ENCODE measurements at places on chromosomes 6 and 20.

GRCh38 chr6:144219056-144219685 lies 66.0 kb upstream of the UTRN start:
- DNase-seq: no peak

DNA sequence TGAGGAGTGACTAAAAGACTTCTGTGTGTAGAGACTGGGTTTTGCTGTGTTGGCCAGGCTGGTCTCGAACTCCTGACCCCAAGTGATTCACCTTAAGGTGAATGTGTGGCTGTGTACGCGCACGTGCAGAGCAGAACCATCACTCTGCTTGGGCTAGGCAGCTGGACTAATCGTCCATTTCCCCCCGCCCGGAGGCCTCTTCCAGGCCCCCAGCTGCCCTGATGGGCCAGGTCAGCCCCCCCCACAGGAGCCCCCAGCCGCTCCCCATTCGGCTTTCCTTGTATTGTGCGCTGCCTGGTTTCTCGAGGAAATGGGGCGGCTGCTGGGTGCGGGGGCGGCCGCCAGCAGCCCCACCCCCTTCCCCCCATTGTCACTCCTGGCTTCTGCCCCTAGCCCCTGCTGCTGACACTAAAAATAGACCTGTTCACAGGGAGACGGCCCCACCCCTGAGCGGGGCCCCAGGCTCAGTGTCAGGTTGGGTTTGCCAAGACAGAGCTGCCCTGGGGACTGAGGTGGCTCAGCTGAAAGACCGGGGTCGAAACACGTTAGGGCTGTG lies 24.6 kb upstream of the CSNK2A1 start:
- DNase-seq: no peak

DNA sequence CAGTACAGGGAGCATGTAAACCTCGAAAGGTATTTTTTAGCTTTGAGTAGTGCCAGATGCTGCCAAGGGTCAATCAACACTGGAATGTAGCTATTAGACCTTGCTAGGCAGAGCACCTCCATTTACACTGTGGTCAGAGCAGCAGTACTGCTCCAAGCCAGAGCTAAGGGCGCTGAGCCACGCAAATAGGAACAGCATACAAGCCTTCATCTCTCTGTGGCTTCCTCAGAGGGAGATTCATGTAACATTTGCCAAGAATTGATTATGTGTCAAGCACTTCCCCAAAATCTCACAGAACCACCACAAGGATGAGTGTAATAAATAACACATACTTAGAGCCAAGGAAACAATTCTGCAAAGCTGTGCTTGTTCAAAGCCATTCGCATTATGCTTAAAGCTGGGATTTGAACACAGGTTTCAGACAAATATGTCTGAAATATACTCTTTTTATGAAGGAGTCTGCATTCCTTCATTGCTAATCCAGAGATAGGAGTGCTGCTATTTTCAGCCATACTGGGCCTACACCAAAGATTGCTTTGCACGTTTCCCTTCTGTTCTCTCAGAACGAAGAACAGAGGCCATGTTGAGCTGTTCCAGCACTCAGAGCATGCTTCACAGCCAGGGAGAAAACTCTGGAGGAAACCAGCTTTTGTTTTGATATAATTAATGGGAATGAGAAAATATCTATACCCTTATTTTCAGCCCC lies 97.7 kb downstream of the SLC16A10 start:
- DNase-seq: no peak

GRCh38 chr6:87543696-87544473 lies 45.9 kb downstream of the RARS2 start:
- no peak for DNase-seq

GRCh38 chr6:150177259-150177951 lies 34.6 kb downstream of the PPP1R14C start:
- no peak for DNase-seq

DNA sequence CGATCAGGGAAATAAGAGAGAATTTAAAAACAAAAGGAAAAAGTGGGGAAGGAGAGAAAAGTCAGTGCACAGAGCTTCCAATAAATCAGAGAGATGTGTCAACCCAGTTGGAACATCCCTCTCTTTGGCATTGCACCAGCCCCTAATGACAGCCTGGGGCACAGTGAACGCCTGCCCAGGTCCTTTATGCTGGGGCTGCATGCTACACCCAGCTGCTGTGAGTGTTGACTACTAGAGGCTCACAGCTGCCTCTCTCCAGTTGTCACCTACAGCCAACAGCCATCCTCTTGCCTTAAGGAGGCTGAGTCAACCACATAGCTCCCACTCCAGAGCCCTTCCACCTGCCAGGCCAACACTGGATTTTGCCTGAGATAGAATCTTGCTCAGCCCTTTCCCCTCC lies 19.0 kb downstream of the OR2H2 start:
- no peak for DNase-seq

DNA sequence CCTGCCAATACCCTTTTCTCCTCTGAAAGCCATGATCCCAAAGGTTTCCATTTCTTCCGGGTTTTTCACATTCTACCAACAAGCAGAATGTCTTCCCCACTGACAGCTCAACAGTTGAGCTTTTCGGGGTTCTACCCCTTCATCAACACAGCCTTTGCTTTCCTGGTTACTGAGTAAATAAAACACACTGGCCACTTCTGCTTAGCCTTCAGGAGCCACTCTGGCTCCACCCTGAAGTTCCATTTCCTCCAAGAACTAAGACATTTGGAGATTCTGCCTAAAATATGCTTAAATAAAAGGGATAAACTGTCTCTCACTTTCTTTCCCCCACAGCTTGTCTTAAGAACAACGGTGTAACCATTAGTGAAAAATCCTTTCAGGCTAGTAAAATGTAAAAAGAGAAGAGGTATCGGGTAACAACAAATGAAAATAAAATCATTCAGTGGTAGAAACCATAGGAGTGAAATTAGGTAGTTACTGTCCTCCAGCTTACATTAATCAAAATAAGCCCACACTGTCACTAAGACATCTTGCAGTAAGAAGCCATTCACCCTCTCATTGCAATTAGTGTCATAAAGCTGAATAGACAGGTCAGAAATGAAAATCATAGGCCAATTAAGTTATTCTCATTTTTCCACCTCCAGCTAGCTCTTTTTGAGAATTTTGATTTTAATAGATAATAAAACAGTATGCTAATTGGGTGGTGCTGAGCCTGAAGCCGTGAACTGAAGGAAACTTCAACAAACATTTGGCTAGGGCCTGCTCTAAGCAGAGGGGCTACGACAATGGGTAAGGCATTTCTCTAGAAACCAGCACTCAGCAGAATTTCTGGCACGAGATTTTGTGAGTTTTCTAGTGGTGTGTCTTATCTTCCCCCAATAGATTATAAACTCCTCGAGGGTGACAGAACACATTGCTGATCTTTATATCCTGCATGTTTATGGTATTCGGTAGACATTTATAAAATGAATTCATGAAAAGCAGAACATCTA lies 194.2 kb downstream of the KHDC1L start:
- DNase-seq: no peak

DNA sequence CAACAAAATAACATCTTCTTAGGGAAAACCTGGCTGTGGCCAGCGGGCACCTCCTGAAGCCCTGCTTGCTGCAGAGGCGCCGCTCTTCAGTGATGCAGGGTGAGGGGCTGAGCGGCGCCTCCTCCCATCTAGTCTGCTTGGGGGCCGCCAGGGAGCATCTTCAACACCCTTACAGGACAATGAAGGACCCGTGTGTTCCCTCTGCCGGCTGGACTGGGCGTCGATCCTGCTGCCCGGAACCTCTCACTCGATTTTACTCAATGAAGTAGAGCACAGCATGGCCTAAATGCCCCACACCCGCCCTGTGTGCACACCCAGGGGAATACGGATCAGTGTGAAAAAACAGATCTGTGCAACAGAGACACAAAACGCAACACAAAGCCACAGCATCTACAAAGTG lies 28.5 kb upstream of the MPC1 start:
- DNase-seq: no peak

DNA sequence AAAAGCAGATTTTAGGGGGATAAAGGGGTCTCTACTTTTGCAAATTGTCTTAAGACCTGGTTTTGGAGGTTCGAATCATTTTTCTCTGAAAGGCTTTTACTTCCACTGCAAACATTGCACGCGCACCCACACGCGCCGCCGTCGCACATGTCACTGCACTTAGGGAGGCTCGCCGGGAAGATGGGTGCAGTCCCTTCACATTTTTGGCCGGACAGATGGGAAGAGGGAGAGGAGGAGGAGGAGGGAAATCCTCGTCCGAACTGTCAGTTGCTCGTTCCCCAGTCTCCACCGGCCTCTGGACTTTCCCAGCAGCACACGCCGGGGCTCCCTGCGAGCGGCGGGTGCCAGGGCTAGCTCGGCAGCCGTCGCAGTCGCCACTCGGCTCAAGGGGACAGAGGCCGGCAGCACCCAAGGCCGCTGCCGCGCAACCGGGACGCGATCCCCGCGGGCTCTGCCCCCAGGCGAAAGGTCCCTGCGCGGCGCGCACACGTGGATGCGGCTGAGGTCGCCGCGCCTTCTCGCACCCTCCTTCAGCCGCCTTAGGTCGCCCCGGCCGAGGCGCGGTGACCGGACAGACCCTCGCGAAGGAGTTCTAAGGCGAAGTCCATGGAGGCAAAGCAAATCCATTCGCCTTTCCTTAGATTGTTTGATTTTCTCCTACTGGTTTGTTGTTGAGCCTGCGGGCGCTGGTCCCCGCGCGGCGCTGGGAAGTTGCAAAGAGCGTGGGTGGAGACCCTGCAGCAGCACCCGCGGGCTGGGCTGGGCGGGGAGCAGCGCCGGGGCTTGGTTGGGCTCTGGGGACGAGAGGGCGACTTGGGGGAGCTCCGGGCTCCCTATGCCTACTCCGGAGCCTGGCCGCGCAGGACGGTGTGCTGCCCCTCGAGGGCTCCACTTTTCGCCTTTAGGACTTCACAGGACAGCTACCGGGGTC lies 1.2 kb downstream of the MYB start:
- no peak for DNase-seq

DNA sequence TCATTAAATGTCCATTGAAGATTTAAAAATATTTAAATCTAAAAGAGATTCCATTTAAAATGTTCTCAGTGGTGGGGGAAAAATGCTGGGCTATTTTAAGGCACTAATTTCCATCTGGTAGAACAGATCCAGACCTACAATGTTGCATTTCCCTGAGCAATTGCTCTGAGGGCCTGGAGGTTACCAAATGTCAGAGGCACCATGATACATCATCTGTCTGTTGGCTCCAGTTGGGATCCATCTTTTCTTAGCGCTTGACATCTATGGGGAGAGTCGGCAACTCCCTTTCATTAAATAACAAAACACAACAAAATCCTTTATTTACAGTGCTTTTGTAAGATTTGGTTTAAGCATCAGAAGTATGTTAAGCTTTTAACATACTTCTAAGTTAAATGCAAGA lies 224.5 kb downstream of the FOXC1 start:
- no peak for DNase-seq

DNA sequence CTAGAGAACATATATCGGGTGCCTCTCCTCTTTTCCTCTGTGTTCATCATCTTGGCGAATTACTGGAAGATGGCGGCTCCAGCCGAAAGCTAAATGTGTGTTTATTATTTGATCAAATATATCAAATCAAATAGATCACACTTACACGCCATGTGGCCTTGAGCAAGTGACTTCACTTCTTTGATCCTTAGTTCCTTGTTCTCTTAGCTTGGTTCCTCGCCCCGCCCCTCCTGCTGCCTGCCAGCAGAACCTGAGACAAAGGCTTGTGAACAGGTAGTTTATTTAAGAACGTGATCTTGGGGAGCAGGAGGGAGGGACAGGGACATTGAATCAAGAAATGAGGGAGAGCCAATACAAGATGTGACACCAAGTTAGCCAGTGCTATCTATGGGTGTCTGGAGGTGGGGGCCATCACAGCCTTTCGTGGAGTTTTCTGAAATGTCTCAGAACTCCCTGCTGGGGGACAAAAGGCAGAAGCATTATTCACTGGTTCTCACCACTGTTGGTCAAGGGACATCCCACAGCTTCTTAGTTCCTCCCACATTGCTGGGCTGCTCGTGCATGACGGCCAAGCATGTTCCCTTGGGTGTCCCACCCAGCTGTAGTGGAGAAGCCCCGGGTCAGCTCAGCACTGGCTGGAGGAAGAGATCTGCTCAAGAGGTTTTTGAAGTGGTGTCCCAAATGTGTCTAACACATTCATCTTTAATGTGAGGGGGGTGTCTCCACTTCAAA lies 44.9 kb upstream of the RNF24 start:
- DNase-seq: no peak

DNA sequence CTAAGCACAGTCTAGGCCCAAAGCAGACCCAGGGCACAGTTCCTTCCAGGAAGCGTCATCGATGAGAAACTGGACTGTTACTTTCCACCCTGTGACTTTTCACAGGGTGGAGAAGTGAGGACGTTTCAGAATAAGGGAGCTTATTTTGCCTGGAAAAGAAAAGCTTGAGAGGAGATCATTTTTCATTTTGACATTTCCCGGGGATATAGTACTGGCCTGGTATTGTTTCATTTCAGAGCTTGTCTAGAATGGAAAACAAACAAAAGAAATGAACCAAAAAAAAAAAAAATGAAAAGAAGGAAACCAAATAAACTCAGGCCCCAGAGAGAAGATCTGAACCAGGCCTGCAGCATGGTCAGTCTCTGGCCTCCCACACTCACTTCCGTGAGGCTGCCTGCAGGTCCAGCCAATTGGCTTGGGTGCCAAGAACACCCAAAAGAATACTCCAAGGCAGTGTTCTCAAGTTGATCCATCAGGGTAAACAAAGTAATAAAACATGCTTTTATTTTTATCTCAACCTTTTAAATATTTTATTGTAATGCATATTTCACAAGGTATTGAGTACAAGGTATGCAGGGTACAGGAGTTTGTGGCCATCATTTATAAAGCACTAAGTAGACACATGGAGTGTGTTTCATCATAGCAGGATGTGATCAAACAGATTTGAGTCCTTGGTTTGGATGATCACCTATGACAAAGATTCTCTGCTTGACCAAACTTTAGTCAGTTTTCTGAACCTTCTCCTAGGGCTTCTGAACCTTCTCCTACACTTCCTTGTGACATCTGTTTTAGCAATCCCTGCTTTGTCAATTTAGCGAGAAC lies 176.9 kb upstream of the GGTLC1 start:
- no peak for DNase-seq

GRCh38 chr20:53617791-53618489 lies 24.3 kb upstream of the ZNF217 start:
- no peak for DNase-seq

- no peak for DNase-seq
Observed at GRCh38 chr20:35641743-35642142, 23.0 kb downstream of the CPNE1 start.

DNA sequence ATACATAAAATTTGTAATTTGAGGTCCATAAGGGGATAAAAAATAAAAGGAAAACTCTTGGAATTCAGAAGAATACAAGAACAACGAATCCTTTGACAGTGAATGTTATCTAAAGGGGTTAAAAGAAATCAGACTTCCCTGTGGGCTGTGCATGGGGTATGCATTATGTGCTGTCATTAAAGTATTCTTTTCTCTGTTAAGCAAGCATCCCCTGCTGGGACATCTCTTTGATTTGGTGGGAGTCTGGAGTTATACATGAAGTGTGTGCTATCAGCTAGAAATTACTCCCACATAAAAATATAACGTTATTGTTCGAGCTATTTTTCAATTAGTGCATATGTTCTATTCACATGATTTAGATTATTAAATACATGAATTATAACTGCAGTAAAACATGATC lies 195.2 kb downstream of the CENPW start:
- no peak for DNase-seq

- DNase-seq: no peak
Observed at GRCh38 chr6:129130959-129131681, 248.2 kb downstream of the LAMA2 start.

- DNase-seq: no peak
Observed at GRCh38 chr6:147741389-147741788, 232.9 kb downstream of the SAMD5 start.

GRCh38 chr20:35166242-35166830 lies 5.5 kb upstream of the PROCR start:
- DNase-seq: no peak

- DNase-seq: no peak
Observed at GRCh38 chr6:154878871-154879491, 116.1 kb upstream of the TIAM2 start.

Data from esophagus squamous epithelium (tissue), 5 donors.